ENCODE measurements at places on chromosomes 1 and 21.

GRCh38 chr1:95061445-95062006 lies 11.2 kb downstream of the ALG14 start:
- no peak for DNase-seq

DNA sequence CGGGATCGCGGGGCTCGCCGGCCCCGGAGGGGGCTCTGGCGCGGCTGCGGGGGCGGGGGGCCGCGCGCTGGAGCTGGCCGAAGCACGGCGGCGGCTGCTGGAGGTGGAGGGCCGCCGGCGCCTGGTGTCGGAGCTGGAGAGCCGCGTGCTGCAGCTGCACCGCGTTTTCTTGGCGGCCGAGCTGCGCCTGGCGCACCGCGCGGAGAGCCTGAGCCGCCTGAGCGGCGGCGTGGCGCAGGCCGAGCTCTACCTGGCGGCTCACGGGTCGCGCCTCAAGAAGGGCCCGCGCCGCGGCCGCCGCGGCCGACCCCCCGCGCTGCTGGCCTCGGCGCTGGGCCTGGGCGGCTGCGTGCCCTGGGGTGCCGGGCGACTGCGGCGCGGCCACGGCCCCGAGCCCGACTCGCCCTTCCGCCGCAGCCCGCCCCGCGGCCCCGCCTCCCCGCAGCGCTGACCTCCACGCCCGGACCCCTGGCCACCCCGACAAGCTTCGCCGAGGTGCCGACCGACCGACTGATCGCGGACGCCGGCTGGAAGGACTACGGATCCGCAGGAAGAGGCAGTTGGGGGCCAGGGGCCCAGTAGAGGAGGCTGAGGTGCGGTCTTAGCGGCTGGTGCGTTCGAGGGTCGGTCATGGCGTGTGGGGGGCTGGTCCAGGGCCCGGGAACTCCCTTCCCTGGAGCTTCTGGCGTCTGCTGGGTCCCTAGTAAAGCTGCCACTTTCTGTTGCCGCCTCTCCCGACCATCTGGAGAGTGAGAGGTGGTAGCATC lies 711 bp downstream of the TRNP1 start:
- no peak for DNase-seq

DNA sequence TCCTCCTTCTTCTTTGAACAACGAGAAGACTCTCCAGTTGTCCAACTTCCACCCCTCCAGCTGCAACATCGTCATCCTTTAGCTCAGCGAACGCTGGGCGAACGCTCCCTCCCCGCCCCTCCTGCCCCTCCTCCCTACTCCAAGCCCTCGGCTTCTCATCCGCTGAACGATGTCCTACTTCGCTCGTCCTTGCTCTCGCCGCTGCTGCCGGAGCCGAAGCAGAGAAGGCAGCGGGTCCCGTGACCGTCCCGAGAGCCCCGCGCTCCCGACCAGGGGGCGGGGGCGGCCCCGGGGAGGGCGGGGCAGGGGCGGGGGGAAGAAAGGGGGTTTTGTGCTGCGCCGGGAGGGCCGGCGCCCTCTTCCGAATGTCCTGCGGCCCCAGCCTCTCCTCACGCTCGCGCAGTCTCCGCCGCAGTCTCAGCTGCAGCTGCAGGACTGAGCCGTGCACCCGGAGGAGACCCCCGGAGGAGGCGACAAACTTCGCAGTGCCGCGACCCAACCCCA lies at the start of gene BCAN:
TSS of gene BCAN (plus strand) at position 357 of the 504 bp plus-strand sequence. CDS start 3,938 bp downstream, outside the sequence.
- no peak for DNase-seq

DNA sequence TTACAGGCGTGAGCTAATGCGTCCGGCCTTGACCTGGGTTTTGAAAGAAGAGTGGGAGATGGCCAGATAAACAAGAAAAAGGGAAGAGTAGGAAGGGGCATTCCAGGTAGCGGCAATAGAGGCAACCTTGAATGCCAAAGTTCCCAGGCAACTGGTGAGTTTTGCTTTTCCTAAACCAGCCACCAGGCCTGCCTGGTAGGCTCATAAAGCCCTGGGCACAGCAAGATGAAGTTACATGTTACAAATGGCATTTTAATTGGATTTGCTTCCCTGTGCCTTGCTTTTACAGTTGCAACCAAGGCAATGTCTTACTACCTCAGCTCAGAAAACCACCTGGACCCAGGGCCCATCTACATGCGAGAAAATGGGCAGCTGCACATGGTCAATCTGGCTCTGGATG lies 5.5 kb downstream of the LRRC42 start:
- no peak for DNase-seq

- no peak for DNase-seq
Observed at GRCh38 chr1:44705938-44706337, 25.0 kb downstream of the RNU5D-1 start.
